ENCODE measurements at places on chromosomes 6 and 20.

DNA sequence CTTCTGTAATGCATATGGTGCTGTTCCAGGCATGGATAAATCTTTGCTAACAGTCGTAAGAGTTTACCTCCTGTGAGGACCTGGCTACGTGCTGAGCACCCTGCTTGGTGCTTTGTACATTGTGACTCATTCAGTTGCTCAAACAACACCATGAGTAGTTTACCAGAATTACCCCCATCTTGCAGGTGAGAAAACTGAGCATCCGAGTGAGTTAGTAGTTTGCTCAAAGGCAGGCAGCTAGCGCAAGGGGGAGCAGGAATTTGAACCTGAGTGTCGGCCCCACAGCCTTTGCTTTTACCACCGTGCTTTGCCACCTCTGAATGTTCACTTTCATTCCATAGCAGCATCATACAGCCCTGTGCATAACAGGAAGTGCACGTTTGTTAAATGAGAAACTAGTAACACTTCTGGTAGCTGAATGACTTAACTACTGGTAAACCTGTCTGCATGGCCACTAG is 121.9 kb downstream of the MTHFD1L start:
- DNase-seq = no peak

DNA sequence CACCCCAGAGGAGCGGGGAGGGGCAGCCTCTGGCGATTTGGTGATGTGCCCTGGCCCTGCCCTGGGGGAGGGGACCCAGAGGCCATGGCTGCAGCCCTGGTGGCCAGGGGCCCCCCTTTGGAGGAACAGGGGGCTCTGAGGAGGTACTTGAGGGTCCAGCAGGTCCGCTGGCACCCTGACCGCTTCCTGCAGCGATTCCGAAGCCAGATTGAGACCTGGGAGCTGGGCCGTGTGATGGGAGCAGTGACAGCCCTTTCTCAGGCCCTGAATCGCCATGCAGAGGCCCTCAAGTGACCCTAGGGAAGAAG is 10.9 kb downstream of the NFKBIL1 start:
- DNase-seq = no peak

GRCh38 chr6:110357664-110358552 is at the start of gene METTL24:
METTL24 (minus strand) TSS chr6:110358349; CDS start chr6:110358272, 77 bp downstream.
- peak; percentile 67 for DNase-seq

- no peak for DNase-seq
These were observed 45.1 kb upstream of the PHACTR3 start for GRCh38 chr20:59559024-59559817.

GRCh38 chr6:41965429-41966213 is 24.0 kb upstream of the CCND3 start:
- peak; percentile 22 for DNase-seq

DNA sequence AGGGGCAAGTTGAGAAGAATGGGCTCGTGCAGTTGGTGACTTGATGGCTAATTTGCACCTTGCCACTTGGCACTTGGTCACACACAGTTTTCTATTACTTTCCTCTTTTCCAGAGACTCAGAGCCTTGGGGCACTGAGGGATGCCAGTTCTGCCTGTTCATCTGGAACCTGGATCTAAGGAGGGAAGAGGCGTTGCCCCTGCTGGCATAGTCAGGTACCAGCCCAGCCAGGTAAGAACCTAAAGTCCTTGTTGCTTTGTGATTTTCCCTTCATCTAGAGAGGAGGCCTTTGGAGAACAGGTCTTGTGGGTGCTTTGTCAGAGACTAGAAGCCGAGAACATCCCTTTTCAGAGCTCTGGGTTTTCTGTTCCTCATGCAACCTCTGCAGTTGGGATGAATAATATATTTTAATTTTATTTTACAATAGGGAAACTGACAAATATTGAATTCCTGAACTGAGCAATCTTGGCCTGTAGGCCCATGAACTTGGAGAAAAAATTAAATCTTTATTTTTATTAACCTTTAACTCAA is 11.4 kb downstream of the SYTL3 start:
- no peak for DNase-seq

- DNase-seq = no peak
These were observed 27.6 kb downstream of the SYNJ2 start for GRCh38 chr6:158009114-158009891.

GRCh38 chr6:17225767-17226630 is 55.2 kb upstream of the RBM24 start:
- DNase-seq = no peak

GRCh38 chr20:2285613-2286012 is 10.2 kb upstream of the TGM3 start:
- no peak for DNase-seq

DNA sequence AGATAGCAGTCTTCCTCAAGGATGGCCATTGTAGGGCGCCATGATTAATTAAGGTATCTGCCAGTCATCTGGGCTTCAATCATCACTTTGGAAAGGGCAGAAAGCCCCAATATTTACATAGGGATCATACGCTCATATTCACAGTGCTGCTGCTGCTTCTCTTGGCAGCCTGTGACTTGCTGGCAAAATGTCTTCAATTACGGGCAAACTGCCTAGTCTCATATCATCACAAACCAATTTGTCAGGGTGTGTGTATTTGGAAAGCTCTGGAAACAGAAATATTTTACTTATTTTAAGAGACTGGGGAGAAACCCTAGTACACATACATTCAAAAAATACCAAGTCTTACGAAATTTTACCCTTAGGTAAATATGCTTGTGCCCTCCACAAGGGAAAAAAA is 77.6 kb downstream of the SAMD5 start:
- no peak for DNase-seq

GRCh38 chr20:23631981-23632710 is 5.6 kb downstream of the CST3 start:
- DNase-seq = no peak

DNA sequence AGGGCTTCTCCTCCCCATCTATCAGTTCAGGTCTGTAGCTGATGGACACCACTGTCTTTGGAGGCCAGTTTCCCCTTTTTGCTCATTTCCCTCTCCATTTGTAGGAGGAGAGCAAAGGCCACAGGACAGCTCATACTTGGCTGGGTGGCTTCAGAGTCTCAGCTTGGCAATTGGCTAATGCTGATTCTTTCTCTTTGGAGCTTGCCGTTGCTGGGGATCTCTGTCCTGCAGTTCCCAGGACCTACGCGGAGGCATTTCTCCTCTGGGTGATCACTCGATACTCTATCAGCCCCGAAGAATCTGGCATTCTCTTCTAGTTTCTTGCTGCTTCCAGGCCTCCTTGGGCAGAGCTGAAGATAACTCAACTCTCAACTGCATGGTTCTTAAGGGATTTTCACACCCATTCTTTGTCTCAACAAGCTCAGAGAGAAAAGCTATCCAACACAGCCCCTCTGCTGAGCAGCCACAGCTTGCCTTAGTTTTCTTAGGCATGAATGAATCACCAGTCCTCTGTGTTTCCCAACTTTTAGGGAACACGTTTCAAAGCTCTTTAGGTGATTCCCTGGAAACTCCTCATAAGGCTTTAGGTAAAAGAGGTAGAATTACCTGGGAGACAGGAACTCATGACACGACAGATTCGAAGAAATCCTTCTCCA is 19.2 kb upstream of the SSR1 start:
- DNase-seq = no peak

DNA sequence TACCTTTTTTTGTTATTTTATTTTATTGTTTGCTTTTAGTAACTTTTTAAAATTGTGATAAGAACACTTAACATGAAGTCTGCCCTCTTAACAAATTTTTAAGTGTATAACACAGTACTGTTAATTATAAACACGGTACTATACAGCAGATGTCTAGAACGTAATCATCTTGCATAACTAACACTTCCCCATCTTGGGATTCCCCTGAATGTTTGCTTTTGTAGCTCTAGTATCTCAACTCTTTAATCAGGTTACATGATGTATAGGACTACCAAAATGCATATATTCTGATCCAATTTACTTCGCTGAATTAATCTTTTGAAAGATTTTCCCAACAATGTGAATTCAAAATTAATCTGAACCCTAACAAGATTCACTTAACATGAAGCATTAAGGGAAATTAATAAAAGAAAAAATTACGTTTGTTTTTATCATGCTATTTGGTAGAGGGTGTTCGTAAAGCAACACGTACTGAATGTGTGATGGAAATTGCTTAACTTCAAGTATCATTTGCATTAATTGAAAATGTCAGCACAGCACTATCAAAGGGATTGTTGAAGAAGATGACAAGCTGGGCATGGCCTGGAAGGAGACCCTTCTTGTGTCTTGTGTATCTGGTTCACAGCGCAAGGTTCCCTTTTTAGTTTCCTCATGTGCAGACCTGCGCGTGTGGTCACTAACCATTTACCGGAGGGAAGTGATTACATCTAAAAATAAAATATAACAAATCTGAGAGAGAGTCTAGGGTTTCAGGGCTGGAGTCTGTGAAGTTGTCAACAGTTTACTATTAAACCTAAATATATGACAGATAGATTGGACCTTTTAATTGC is 15.2 kb downstream of the COL19A1 start:
- no peak for DNase-seq

DNA sequence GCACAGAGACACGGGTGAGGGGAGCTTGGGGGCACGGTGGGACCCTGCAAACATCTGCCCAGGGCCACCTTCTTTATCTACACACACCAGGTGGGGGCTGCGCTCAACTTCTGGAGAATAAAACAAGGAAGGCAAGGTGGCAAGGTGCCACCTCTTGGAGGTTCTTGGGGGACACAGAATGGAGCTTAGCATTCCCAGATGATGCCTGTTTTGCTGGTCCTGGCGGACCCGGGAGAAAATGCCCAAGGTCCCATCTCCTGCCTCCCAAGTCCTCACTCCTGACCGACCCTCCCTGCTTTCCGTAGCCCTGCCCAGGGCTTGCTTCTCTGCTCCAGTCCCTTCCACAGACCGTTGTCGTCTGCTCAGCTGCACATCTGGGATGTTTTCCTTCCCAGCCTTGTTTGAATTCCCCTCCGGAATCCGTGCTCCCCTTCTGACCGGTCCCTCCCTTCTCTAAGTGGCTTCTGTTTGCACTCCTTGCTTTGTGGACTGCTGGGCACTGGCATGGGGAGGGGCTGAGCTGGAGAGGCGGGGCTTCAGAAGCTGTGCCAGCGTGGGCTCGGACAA is 13.1 kb downstream of the ITPR3 start:
- peak; percentile 57 for DNase-seq

DNA sequence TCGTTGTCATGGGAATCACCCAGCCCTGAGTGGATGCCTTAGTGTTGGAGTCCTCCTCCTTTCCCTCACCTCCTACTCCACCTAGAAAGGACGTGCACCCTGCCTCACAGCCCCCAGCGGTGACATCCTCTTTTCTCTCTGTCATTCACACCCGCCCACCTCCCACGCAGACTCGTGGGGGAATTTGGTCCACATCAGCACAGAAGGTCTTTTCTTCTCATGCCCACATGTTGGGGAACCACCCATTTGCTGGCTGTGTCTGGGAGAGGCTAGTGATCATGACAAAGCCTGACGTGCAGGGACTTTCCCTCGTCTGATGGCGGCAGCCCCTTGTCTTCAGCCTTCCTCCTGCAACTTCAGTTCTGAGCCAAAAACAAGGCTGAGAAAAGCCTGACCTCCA is 96.0 kb upstream of the CNKSR3 start:
- no peak for DNase-seq

GRCh38 chr6:116278481-116278829 is 1.3 kb downstream of the TSPYL1 start:
- DNase-seq = no peak

GRCh38 chr6:108114841-108115597 is 40.5 kb upstream of the OSTM1 start:
- peak; percentile 89 for DNase-seq

DNA sequence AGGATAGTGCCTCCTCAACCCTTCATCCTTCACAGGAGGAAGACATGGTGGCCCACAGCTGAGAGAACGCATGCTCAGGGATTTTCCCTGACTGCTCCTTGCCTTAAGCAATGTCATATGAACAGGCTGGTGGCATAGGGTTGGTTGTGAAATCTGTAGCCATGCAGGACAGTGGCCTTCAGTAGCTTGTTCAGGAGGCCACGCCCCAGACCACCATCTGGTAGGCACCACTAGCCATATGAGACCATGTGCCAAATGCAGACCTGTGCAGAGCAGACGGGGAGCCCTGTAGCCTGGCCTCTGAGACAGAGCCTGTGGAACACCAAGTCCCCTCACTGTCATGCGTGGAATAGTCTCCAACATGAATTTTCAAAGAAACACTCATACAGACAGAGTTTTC is 76.5 kb downstream of the ADTRP start:
- DNase-seq = no peak

DNA sequence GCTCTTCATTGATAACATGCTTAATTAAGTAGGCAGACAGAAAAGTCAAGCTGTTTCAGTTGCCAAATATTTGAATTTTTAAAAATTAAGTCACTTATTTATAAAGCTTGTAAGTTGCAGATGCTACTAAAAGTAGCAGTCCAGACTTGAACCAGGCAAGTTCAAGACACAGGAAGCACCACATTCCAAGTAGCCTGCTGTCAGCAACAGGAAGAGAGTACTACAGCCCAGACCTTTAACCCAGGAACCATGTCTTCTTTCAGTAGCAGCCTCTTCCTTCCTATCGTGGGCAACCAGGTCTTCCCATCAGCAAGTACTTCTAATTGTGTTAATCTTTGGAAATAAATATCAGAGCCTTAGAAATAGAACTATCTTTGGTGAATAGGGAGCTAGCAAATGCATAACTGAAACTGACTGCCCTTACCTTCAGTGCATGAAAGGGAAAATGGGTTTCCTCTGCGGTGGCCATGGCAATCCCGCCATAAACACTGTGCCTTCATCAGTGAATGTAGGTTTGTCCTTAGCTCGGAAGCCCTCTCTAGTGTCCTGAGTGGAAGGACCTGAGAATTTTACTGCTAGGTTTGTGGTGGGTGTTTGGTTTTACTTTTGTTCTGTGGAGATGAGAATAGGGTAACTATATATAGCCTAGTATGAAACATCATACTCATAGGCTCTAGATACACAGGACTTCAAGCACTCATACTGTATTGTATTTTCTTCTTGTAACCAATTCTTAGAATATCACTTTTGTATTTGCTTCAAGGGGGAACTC is 95.6 kb downstream of the SYCP2 start:
- DNase-seq = no peak

DNA sequence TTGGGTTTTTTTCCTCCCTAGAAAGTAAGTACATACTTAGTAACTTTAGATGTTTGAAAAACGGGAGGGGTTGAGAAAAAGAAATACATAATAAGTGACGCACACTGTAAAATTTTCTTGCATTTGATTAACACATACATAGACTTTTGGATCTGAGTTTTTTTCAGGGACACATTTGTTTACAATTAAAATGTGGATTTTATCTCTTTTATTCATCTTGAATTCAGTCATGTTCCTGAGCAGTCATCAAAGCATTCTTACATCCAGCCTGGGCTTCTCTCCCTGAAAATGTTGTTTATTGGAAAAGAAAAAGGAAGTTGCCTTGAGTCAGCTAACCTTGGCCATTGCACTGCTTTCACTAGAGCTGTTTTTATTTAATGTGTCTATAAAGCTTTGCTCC is 8.7 kb upstream of the RPP40 start:
- DNase-seq = no peak

All from retina (tissue), 1 donor.